Stimulated activated CD8-positive, alpha-beta memory T cell treated with anti-CD3 and anti-CD28 coated beads, Interleukin-7, amount 100 ng/mL, for 24 hours (primary cell): ENCODE measurements at places on chromosomes 3 and 15.

DNA sequence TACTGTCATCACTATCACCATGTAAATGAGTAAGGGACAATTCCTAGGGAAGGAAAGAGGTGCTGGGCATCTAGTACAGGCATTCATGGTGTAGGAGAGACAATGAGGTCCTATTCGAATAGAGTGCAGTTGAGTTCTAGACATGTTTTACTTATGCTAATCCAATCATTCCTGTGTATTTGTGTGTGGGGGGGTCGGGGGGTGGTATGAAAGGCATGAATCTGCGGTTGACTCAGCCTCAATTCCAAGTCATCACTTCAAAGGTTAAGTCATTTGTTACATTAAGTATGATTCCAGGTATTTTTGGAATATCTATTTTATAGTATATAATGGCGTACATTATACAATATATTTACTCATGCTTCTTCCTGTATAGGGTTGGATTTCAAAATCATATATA lies 163.1 kb upstream of the GALNT15 start:
- no peak for DNase-seq

DNA sequence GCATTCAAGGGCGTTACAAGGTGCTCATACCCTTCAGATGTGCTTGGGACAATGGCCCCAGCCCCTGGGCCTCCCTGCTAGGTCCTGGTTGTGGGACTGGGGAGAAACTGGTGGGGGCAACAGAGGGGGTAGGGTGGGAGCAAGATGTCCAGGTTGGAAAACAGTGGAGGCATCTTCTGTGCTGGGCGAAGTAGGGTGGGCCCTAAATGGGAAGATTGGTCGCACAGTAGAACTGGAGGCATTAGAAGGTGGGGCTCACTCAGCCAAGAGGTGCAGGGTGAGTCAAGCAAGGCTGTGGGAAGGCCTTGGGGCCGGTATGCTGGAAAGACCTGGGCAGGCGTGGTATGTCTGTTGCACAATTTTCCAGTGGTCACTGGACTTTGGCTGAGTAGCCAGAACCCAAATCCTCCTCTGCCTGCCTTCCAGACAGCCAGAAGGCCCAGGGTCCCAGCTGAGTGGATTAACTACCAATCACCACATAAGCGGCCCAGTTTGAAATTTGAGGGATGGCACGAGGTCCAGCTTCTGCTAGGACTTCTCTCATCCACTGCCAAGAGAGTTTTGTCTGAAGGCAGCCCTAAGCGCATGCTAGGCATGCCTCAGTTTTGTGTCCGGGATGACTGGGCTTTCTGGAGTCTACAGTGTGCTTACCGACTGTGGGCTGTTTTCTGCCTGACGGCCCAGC lies 74.5 kb downstream of the LSM3 start:
- DNase-seq = no peak

GRCh38 chr15:91609231-91609630 lies 244.3 kb upstream of the SLCO3A1 start:
- no peak for DNase-seq

DNA sequence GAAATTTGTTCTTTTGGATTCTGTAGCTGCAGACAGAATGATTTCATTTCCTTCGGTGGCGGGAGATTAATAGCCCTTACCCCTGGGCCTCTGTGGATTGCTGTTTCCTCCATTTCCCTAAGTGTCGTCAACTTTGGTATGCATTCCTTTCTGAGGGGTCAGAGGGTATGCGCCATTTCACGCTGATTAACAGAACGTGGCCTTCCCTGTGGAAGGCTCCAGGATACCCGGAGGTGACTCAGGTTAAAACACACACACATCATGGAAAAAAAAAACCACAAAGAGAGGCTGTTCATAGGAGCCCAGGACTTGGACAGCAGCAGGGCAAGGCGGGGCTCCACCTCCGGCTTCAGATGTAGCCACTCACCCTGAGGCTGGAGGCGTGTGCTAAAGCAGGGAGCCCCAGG lies 51.9 kb downstream of the EPHB1 start:
- DNase-seq = no peak

DNA sequence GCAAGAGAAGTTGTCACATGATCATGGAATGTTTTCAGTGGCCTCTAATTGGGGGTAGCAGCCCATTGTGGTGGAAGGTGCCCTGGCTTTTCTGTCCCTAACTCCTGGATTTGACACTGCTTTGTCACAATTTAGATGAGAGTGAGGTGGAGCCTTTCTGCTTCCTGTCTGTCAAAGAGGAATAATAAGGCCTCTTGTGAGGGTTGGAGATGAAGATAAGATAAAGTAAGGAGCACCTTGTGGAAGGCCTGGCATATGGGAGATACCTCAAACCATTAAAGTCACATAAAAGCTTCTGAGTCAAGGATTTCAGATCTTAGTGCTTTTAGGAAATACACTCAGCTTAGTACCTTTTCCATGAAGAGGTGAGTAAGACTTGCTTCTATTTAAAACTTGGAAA lies 172.6 kb upstream of the FAM3D start:
- DNase-seq = no peak

GRCh38 chr3:100900671-100901335 lies 92.4 kb downstream of the ABI3BP start:
- DNase-seq = no peak

- no peak for DNase-seq
Observed at GRCh38 chr15:56968256-56968655, 49.8 kb downstream of the TCF12 start.

DNA sequence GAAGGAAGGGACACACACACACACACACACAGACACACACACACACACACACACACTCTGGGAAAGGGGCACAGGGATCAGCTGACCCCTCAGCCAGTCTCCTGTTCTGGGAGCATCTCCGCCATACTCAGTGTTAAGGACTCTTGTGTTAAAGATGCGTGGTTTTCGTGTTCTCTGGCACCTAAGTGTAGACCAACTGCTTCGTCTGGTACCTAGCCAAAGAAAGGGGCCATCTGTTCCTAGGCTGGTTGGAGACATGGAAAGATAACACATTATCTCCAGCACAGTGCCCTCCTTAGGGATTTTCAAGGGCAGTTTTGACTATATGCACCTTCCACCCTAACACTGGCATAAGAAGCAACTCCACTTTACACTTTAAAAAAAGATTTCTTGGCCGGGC lies 65.1 kb downstream of the EPHB1 start:
- DNase-seq = no peak

DNA sequence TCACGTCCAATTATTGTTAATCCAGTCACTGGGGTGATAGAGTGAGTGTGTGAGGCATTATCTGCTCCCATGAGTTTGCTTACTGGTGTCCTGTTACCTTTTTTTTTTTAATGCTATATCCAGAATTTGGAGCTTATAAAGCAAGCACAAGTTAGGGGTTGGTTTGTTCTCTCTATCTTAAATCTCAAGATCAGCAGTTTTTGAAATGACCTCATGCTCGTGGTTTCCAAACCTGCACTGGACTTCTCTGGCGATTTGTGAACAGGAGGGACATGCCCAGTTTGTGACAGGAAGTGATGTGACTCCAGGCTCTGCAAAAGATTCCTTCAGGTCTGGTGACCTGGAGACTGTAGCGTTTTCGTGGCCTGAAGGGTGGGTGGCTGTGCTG lies 25.6 kb downstream of the XYLB start:
- DNase-seq = no peak

GRCh38 chr3:151999936-152000335 lies 126.5 kb downstream of the SUCNR1 start:
- DNase-seq = no peak

- no peak for DNase-seq
Observed at GRCh38 chr15:41018534-41018933, 65.3 kb downstream of the CHAC1 start.

DNA sequence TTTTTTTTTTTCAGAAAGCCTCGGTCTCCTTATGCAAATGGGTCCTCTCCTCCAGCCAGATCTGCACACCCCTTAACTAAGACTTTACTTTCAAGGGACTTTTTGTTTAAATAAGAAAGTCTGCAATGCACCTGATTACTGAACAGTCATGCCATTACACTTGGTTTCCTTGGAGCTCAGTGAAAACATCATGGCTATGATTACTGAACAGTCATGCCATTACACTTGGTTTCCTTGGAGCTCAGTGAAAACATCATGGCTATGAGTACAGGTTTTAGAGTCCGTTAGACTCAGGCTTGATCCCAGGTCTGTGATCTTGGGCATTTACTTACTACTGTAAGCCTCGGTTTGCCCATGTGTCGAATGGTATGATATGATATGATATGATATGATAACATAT lies 10.1 kb downstream of the ENTPD3 start:
- no peak for DNase-seq

GRCh38 chr3:124282751-124283651 lies 291.1 kb upstream of the ROPN1 start:
- no peak for DNase-seq

DNA sequence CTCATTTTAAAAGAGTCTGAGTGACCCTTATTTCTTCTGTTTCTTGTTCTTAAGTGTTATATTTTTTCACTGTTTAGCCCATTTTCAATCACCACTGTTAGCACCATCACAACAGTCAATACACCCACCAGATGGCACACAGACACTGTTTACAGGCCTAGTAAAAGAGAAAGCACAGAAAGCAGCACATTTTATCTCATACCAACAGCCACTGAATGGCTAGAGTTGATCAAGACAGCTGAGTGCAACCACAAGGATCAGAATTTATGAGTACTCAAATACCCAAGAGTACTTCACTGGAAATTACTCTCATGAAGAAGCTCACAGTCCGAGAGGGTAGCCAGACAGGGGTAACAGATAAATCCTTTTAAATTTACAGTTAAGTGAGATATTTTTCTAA lies 127.0 kb downstream of the TFDP2 start:
- no peak for DNase-seq

- no peak for DNase-seq
Observed at GRCh38 chr15:67148196-67148701, 82.8 kb downstream of the SMAD3 start.

- DNase-seq = no peak
Observed at GRCh38 chr3:125624341-125624740, 29.0 kb upstream of the OSBPL11 start.

- DNase-seq = no peak
Observed at GRCh38 chr15:63104727-63105126, 16.9 kb upstream of the LACTB start.

- DNase-seq = no peak
Observed at GRCh38 chr15:43505738-43506137, 11.7 kb upstream of the MAP1A start.

DNA sequence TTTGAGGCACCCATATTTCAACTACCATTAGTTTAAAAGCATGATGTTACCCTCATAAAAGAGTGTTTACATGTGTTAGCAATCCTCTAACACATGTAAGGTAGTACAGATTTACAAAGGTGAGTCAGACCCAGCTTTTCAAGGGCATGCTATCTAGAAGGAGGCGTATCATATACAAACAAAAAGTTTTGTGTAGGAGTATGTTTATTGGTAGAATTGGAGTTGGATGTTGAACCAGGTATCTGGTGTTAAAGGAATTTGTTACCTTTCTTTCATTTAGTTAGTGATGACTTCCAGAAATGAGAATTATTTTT lies 2.4 kb downstream of the HACD3 start:
- no peak for DNase-seq

DNA sequence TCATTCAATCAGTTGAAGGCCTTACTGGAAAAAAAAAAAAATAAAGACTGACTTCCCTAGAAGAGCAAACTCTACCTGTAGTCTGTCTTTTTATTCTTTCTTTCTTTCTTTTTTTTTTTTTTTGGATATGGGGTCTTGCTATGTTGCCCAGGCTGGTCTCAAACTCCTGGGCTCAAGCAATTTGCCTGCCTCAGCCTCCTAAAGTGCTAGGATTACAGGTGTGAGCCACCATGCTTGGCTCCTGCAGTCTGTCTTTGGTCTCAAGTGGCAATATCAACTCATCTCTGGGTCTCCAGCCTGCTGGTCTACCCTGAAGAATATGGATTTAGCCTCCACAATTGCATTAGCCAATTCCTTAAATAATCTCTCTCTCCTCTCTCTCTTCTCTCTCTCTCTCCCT lies 167.7 kb upstream of the P2RY1 start:
- no peak for DNase-seq

DNA sequence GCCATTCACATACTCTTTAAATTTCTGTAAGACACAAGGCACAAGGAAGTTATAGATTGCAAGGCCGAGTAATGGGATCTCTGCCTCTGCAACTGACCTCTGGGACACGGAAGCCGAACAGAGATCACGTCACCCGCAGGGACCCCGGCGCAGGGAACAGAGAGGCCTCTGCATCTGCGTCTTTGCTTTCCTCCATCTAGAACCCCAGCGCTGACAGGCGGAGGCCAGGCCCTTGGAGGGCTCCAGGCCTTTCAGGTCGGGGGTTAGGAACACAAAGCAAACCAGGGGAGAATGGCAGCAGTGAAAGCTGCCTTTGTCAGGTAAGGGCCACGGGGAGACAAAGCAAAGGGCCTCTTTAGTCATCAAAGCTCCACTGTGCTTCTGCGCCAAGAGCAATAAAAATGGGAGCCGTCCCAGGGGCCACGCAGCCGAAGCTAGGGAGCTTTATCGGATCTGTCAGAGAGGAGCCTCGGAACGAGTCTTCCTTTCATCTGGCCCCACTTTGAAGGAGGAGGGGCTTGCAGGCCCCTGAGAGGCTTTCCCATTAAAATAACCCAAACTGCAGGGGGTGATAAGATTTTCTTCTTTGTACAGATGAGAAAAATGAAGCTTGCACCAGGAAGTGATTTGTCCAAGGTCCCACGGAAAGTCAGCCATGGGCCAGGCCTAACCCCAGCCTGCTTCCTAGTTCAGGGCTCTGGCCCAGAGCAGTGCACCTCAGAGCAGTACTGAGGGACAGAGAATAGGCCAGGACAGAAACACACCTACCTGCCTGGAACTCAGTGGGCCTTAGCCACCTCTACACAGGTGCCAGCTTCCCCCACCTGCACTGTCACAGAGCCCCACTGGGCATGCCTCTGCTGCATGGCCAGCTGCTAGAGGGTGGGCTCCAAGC lies 84.4 kb upstream of the RAD18 start:
- no peak for DNase-seq

DNA sequence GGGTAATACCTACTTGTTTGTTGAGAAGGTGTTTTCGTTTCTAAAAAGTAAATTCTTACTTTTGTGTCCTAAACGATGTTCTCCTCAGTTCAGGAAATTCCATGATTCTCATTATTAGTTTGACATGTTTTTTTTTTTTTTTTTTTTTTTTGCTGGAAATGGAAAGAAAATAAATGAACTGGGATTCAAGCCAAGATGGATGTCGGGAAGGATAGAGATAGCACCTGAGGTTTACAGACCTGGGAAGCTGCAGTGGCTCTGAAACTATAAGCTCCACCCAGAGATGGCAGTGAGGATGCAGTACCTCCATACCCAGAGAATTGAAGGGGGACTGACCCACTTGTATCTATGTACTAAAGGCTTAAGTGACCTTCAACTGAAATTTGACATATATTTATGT lies 334.6 kb upstream of the TGFBR2 start:
- DNase-seq = no peak

DNA sequence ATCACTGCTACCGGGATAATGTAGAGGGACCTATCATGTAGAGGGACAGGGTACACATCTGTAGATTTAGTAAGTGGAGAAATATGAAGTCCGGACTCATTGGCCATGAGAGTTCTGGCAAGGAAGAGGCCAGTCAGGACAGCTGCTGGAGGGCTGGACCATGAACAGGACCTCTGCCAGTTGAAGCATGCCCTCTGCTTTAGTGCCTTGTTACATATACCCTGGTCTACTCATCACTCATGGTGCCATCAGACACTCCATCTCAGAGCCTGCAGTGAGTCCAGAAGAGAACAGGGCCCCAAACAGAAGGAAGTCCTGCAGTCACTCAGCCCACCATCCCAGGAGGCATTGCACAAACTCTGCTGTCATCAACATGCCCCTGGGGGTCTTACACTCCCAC lies 54.7 kb upstream of the CA12 start:
- DNase-seq = no peak

- DNase-seq = no peak
Observed at GRCh38 chr3:89362496-89362895, 255.1 kb downstream of the EPHA3 start.
